Daoy (cell line): ENCODE measurements at places on chromosomes 5 and 9.

- DNase-seq: no peak
These were observed 47.7 kb downstream of the CAMK4 start for GRCh38 chr5:111271885-111272284.

GRCh38 chr5:74146796-74147195 is 493.7 kb downstream of the ENC1 start:
- no peak for DNase-seq

DNA sequence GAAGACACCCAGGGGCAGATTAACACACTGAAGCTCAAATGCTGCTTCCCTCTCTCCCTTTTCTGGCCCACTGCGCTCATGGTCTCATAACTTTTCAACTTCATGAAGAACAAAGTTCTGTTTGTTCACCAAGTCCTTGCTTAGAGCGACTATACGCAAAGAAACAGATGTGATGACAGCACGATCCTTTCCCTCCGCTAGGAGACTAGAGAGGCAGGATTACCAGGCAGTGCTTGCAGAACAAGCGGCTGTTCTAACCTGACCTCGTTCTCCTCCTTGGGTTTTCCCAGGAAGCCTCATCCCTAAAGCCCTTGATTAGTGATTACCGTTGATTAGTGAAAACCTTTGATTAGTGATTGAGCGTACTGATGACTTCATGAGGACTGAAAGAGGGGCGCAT is 649.9 kb downstream of the IRX1 start:
- DNase-seq: no peak

- no peak for DNase-seq
These were observed 298.6 kb downstream of the PARP8 start for GRCh38 chr5:50964746-50965653.

DNA sequence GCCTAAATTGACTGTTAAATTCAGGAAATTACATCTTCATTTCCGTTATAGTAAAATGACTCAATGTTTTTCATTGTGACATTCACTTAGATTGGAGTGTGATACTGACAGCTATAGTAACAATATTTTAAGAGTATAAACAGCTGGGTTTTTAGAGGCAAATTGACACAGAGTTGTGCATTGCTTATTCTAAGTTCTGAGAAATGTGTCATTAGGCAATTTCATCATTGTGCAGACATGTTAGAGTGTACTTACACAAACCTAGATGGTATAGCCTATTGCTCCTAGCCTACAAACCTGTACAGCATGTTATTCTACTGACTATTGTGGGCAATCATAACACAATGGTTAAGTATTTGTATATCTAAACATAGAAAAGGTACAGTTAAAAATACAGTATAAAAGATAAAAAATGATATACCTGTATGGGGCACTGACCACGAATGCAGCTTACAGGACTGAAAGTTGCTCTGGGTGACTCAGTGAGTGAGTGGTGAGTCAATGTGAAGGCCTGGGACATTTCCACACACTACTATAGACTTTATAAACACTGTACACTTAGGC is 132.7 kb downstream of the PDE4D start:
- peak; percentile 80 for DNase-seq

DNA sequence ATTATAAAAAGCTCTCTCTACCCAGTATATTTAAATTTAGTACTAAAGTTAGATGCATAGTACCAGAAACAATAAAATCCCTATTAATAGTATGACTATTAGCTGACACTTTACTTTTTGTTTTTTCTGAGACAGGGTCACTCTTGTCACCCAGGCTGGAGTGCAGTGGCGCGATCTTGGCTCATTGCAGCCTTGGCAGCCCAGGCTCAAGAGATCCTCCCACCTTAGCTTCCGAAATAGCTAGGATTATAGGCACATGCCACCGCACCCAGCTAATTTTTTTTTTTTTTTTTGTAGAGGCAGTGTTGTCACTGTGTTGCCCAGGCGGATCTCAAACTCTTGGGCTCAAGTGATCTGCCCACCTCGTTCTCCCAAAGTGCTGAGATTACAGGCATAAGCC is 8.0 kb downstream of the CCNG1 start:
- no peak for DNase-seq

DNA sequence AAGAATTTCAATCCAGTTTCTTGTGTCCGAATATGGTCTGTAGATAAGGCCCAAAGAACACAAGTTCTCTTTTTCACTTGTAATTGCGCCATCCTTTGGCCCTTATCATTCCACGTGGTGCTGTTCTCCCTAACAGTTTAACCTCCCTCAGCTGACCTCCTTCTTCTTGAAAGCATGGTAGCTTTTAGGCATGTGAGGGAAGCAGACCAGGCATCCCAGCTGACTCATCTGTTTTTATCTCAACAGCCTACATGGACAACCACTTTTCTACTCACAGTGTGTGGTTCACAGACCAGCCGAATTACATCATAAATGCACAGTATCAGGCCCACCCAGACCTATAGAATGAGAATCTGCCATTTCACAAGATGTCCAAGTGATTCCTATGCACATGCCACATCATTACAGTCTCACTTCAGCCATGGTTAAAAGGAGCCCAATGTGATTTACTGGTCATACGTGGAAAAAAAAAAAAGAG is 26.9 kb upstream of the PLIN2 start:
- DNase-seq: peak; percentile 43

DNA sequence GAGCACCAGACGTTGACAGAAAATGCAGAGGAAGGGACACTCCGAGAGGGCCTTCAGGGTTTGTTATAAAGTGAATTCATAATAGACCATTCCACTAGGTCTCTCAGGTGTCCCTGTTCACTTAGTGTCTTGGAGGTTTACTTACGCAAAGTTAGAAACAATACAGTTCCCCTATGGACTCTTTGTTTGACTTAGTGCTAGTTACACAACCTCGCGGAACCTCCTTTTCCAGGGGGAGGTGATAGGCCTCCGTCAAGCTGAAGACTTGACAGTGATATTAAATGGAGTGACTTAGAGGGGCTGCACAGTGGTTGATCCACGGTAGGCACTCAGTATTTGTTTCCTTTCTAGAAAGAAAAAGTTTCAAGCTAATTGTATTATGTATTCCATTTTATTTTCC is 1.3 kb downstream of the CCT5 start:
- DNase-seq: no peak

DNA sequence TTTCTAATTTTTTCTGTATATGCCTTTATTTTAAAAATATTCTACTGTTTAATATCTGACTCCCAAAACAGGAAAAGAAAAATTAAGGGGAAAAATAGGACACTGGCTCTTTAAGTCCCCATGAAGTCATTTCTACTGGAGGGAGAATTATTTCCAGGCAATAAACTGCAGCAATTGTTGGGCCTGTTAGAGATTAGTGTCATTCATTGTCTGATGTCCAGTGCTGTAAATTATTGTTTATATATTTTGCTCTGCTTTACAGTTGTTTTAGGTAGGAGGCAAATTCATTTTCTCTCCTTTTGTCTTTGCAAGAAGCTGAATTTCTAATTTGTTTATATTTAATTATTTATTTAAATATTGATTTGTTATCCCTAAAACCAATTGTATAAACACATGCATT is 906.0 kb upstream of the CDH10 start:
- DNase-seq: no peak

DNA sequence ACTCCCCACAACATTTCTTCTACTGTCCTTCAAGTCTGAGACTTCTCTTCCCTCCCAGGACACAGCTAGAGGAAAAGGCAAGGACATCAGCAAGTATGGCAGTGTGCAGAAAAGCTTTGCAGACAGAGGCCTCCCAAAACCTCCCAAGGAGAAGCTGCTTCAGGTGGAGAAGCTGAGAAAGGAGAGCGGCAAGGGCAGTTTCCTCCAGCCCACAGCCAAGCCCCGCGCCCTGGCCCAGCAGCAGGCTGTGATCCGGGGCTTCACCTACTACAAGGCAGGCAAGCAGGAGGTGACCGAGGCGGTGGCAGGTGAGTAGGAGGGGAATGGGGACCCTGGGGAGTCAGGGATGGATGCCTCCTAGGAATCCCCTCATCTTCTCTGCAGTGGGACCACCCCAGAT is 24.4 kb downstream of the OLFML2A start:
- DNase-seq: no peak

GRCh38 chr9:33453286-33453860 is 6.0 kb upstream of the AQP3 start:
- peak; percentile 47 for DNase-seq

DNA sequence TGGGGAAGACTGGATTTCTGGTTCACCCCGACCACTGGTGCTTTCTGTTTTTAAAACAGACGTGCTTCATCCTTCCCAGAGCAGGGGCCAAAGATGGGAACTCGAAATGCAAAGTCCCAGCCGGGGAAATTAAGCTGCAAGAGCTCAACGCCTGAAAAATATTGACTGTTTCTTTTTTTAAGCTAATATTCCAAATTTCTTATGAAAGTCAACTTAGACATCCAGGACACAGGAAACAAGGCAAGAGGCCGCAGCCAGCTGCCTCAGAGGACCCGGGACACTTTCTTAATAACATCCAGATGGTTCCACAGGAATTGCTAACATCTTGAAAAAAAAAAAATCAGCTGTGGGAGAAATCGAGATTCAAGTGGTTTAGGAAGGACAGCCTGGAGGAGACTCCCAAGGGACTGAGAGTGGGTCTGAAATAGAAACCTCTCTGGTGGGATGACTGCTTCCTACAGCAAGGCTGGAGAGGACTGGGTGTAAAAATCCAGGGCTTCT is 144.9 kb downstream of the FGF1 start:
- no peak for DNase-seq

- DNase-seq: no peak
These were observed 14.5 kb downstream of the GPRIN1 start for GRCh38 chr5:176595386-176595943.

DNA sequence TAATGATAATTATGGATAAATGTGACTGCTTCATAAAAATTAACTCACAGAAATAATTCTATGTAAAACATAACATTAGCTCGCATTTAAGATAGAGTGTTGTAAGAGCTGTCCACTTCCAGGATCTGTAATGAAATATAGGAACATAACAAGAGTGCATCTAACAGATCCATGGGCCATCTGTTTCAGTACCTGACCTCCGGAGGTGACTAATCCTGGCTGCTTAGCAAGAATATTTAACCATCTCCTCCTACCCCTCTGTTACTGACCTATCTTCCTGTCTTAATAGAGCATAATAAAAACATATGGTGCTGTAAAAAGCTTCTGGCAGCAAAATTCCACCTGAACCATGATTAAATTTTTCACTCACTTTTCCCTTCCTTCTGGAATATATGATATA is 7.1 kb downstream of the PLCXD3 start:
- DNase-seq: no peak

DNA sequence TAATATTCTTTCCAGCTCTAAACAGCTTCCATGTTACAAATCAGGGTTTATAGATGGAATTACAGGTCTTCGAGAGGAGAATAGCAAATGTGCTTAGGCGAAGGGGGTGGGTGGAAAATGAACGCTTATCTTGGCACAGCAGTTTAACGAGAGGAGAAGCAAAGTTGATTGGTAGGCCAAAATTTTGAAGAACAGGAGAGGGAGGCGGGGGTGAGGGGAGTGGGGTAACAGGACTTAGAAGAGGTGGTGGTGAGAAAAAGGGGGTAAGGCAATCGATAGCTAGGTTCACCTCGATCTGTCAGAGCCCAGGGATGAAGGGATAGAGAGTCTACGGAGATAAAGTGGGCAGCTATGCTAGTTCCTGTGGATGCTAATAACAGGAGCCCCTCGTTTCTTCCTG is 764 bp downstream of the ANKRA2 start:
- no peak for DNase-seq

GRCh38 chr5:145768863-145769262 is 66.3 kb downstream of the PRELID2 start:
- no peak for DNase-seq

DNA sequence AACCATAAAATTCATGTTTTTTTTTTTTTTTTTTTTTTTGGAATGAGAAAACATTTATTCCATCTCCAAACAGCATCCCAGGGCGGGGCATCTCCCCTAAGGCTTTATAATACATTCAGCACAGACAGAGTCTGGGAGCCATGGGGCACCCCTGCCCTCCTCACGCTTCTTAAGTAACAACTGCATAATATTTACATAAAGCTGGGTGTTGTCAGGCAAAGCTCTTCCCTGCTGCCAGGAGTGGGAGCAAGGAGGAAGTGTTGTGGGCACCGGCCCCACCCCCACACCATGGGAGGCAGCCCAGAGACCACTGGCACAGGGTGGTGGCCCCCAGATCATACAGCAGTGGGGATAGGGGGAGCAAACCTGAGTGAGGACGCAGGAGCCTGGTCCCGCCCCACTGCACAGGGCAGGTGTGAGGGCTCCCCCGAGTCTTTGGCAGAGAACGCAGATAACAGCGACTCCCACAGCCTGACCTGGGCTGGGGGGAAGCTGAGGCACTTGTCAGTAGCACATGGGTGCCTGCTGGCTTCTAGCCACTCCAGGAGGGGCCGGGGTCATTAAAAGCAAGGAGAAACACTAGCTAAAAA is 86.1 kb upstream of the CEP78 start:
- no peak for DNase-seq

DNA sequence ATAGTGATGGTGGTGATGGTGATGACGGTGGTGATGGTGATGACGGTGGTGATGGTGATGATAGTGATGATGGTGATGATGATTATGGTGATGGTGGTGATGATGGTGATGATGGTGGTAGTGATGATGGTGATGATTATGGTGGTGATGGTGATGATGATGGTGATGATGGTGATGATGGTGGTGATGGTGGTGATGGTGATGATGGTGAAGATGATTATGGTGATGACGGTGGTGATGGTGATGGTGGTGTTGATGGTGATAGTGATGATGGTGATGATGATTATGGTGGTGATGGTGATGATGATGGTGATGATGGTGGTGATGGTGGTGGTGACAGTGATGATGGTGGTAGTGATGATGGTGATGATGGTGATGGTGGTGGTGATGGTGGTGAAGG is 149.2 kb upstream of the IRX1 start:
- DNase-seq: no peak

GRCh38 chr5:8634219-8634618 is 765.3 kb downstream of the MTRR start:
- DNase-seq: no peak

GRCh38 chr5:50962934-50963872 is 296.8 kb downstream of the PARP8 start:
- DNase-seq: peak; percentile 81

DNA sequence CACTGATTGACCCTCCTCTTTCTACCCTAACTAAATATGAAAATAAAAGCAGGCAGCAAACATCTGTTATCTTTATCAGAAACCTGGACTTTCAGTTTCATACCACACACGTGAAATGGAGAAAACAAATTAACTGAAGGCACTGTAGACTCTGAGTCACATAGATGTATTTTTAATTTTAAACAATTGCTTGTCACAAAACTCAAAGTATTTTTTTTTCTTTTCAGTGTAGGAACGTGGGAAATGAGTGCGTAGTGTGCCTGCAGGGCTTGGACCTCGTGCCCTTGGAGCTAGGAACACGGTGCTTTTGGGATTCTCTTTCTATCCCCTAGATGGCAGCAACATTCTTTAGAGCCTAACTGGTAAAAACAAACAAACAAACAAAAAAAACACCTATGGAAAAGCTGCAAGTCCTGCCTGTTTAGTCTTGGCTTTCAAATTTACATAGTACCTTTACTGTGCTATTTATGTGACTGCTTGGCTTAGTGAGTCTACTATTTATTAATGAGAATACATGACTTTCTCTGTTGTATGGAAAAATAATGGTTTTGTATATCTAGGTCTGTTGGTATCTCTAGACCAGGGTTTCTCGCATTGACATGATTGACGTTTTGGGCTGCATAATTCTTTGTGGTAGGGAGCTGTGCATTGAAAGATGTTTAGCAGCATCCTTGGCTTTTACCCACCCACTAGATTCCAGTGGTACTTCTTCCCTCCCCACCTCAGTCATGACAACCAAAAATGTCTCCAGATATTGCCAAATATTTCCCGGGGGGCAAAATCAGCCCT is 16.8 kb upstream of the ACTBL2 start:
- DNase-seq: peak; percentile 88
